Naive B cell (primary cell): ENCODE measurements at places on chromosomes 12 and 14. TPM values are rescaled to one million over a fixed set of nuclear protein-coding genes. Genes with fewer than 3 reads are reported as not detected.

GRCh38 chr12:7122811-7123769 lies 5.6 kb downstream of the RBP5 start:
- DNase-seq, result no peak

COX6A1 gene
- polyA plus RNA-seq, result 716 TPM

- DNase-seq, result no peak
These were observed 10.8 kb downstream of the PPFIBP1 start for GRCh38 chr12:27534765-27535161.

GRCh38 chr12:132154941-132155770 lies 10.9 kb downstream of the NOC4L start:
- no peak for DNase-seq

- DNase-seq, result peak; percentile 62
These were observed 6.5 kb downstream of the ZBTB1 start for GRCh38 chr14:64510825-64511671.

PSME1 gene
- 775 TPM for polyA plus RNA-seq
